GM23248 (cell line): ENCODE measurements at places on chromosomes 4 and X.

DNA sequence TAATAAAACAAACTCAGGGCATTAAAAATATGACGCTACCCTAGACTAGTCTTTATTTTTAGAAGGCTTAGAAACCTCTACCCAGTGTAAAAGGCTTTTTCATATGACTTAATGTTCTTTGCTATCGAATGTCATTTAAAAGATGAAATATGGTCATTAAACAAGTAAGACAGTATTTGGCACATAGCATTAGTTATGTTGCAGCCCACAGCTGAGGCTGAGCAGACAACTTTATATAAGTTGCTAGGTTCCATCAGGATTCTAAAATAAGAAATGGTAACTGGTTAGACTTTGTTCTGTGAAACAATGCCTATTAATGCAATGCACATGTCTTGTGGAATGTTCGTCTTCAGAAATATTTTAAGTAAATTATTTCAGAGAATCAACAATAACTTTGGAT lies 10.4 kb upstream of the PRSS12 start:
- no peak for DNase-seq

DNA sequence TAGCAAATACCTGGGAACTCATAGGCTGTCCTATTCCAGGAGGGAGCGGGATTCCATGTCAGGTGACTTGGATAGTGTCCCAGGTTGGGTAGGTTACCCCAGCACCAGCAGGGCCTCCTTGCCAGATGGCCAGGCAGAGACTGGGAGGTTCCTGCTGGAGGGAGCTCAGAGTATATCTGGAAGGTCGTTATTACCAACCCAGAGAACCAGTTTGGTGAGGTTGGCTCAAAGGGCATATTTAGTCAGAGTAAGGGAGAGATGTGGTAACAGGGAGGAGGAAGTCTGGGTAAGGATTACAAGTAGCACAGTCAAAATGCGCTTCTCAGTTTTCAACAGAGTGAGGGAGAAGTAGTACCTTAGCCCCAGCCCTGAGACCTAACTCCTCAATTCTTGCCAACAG lies 53.3 kb upstream of the LNX1 start:
- no peak for DNase-seq

- no peak for DNase-seq
Observed at GRCh38 chrX:114272096-114272686, 311.7 kb upstream of the HTR2C start.

DNA sequence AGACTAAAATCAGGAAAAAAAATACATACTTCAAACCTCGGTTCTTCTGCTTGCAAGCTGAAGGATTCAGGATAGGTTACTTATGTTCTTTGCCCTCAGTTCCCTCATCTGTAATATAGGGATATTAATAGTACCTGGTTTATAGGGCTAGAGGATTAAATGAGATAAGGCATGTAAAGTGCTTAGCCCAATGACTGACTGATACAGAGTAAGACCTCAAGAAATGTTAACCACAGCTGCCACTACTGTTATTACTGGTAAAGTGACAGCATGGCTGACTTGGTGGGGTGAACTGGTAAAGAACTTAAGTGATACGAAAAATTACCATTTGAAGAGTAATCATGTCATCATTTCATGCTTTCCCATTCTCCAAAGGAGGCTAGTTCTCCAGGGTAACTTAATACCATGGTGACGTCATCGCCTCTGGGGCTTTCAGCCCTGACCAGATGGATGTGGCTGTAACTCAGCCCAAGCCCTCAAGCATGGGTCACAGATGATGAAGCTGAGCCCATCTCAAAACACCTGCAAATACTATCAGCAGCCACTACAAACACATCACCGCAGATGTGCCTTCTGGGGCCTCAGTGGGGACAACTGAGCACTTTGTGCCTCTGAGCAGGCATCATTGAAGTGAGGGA lies 44.5 kb upstream of the SCML1 start:
- DNase-seq = peak; percentile 40

GRCh38 chr4:138666366-138666765 lies 349.2 kb upstream of the NOCT start:
- DNase-seq = no peak

- DNase-seq = no peak
Observed at GRCh38 chr4:71163317-71163716, 169.9 kb downstream of the DCK start.

- no peak for DNase-seq
Observed at GRCh38 chr4:184401397-184402171, 72.8 kb downstream of the IRF2 start.

DNA sequence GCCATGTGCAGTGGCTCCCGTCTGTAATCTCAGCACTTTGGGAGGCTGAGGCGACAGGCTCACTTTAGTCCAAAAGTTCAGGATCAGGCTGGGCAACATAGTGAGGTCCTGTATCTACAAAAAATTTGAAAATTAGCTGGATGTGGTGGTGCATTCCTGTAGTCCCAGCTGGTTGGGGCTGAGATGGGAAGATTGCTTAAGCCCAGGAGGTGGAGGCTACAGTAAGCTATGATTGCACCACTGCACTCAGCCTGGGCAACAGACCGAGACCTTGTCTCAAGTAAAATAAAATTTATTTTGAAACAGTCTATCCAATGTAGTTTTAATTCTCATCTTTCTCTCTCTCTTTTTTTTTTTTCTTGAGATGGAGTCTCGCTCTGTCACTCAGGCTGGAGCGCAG lies 21.1 kb downstream of the RBM10 start:
- peak; percentile 46 for DNase-seq

- DNase-seq = no peak
Observed at GRCh38 chr4:2804973-2805501, 12.2 kb downstream of the SH3BP2 start.

DNA sequence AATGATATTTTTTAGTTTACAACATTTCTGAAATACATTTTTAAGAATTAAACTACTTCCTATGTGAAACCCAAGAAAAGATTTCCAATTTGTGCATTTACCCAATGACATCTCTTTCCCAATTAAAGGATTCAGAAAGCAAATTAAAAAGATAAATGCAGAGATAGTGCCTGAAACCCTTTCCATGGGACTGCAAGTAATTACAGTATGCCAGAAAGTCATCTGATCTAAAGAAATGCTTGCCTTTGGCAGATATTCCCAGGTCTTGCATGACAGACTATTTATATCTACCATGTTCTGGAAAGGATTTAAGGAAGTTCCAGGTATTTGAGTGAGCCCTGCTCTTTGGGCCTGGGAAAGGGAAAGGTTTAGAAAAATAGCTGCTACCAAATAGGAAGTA lies 41.6 kb upstream of the CXorf38 start:
- no peak for DNase-seq

DNA sequence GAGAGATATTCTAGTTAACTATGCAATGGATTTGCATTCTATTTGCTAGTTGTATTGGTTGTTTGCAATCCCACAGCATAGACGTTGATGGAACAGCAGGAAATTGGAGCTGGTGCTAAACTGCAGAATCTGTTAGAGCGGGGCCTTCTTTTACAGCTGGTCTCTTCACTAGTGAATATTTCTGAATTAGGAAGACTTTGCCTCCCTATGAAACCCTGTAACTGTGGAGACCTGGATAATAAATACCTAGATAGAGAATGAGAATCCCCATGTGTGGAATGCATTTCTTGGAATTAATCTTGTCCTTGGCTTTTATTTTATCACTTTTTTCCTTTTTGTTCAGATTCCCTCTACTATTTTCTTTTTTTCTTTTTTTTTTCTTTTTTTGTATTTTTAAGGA lies 109.7 kb downstream of the SHROOM3 start:
- DNase-seq = no peak

GRCh38 chr4:4755306-4755705 lies 104.2 kb upstream of the MSX1 start:
- DNase-seq = no peak

DNA sequence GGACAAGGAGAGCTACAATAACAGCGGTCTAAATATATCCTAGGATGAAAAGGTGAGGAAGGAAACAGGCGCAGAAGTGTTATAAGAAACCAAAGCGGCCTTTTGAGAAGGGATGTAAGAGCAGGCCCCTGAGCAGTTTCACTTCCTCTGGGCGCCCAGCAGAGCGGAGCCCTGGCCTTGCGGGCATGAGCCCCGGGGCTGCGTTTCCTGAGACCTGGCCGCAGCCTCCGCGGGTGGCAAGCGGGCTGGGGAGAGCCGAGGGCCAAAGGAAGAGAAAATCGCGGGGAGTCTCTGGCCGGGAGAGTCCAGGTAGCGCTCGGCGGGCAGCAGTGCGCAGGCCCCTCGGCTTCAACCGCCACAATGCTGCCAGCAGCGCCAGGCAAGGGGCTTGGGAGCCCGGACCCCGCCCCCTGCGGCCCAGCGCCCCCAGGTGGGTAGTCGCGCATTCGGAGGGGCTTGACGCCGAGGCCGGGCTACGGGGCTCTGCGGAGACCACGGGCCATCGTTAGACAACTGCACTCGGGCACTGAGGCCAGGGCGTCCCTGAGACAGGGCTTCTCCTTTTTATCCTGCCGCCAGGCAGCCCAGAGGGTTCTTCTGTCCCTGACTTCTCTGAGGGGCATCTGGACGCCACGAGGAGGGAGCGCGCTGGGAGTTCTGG lies at the start of gene BANK1:
Gene BANK1, plus strand, starts transcription at position 210 of the 661 bp plus-strand sequence. Its CDS starts 151 bp downstream, at position 361.
- no peak for DNase-seq

DNA sequence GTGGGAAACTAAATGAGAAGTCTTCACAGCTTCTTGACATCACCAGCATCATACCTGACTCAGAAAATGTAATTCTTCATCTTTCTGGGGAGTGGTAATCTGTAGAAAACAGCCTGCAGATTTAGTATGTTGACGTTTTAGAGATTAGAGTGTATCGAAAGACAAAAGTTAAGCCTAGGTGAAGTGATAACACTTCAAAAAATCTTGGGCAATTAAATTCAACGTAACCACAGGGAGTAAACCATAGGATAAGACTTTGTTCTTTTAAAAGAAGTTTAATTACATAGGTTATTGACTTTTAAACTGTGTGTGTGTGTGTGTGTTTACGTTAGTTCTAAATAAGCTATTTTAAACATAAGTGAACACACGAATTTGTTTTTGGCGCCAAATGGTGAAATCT lies 1.8 kb upstream of the CXCL5 start:
- no peak for DNase-seq

DNA sequence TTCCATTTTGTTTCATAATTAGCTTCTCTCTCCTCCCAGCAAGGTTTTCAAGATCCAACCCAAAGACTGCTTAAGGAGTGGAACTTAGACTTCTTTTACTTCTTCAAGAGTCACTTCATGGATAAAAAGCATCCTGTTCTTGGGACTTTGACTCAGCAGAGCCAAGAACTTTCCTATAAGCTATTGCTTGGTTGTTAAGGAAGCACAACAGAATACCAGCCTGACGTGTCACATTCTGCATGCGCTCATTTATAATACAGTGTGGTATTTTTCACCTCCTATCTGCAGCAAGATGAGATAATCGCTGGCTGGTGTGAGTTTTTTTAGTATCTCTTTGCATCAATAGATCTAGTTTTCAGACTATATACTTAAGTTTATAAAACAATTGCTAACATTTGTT lies 152.1 kb downstream of the PALLD start:
- DNase-seq = peak; percentile 85

GRCh38 chr4:101604976-101605375 lies 185.6 kb upstream of the BANK1 start:
- DNase-seq = no peak

DNA sequence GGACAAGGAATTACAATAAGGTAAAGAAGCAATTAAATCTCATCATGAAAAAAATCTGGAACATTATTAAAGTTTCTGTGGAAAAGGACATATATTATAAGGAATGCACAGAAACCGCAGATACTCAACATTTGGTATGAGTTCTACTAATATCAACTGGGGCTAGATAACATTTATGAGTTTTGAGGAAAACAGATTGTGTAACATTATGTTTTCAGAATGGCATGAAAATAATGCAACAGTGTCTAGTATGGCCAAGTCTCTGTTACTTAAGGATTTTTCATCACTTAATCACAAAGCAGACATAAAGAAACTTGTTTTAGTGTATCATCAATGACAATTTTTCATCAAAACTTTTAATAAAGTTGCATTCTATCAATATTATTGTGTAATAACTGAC lies 785.0 kb downstream of the GLUD2 start:
- peak; percentile 28 for DNase-seq

DNA sequence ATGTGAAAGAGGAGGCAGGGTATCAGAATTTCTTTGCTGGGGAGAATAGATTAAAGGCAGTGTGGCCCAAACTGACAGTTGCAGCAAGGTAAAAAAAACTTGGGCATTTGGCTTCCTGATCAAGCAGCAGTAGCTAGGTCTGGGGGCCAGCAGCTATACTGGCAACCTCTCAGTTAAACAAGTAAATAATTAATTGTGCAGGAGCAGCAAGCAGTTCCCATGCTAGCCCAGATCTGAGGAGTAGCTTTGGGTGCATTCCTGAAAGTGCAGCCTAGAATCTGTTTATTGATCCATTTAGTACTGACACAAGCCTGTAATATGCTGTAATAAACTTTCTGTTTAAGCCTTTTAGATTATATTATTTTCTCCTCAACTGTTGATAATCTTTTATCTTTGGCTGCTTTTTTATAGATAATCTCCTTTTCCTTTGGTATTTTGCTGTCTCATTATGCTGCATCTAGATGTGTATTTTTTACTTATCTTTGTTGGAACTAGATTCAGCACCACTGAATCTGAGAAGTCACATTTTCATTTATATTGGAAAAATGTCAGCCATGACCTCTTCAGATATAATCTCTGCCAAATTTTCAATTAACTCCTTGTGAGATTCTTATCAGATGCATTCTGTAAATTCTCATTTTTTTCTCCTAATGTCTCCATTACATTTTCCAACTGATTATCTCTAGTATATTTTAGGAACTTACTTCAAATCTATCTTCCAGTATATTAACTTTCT lies 276.3 kb downstream of the STPG2 start:
- DNase-seq = no peak

GRCh38 chr4:23931489-23931830 lies 41.6 kb upstream of the PPARGC1A start:
- DNase-seq = no peak

- peak; percentile 28 for DNase-seq
Observed at GRCh38 chrX:16687514-16687913, 25.0 kb downstream of the CTPS2 start.

DNA sequence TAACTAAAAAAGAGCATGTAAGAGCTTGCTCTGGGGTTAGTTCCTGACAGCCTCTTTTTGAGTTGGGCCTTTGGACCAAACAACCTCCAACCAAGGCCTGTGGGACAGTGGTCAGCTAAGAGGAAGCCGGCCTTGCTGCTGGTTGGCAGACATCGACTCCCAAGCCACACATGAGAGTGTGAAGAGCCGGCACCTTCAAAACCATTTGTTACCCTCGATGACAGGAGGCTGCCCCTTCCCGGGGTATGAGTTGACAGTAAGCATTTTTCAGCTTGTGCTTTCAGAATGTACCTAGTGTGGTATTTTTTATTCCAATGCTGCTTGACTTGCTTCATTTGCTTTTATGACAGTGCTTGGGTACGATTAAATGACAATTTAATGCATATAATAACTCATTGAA lies 168.6 kb upstream of the IGFBP7 start:
- no peak for DNase-seq

DNA sequence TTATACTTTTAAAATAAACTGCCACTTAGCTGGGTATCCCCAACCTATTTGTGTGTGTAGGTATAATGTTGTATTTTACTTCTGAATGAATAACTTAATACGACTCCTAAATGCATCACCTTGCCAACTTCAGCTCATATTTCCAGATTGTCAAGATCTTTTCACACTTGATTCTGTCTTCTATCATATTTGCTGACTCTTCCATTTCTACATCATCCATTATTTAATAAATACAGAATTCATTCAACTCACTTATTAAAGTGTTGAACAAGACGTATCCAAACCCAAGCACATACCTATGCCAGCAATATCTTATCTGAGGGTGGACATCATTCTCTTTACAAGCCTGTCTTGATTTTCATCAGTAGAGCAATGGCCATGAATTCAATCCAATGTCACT lies 91.2 kb upstream of the FAM47C start:
- DNase-seq = no peak
